ENCODE measurements at places on chromosomes 1 and 21.

DNA sequence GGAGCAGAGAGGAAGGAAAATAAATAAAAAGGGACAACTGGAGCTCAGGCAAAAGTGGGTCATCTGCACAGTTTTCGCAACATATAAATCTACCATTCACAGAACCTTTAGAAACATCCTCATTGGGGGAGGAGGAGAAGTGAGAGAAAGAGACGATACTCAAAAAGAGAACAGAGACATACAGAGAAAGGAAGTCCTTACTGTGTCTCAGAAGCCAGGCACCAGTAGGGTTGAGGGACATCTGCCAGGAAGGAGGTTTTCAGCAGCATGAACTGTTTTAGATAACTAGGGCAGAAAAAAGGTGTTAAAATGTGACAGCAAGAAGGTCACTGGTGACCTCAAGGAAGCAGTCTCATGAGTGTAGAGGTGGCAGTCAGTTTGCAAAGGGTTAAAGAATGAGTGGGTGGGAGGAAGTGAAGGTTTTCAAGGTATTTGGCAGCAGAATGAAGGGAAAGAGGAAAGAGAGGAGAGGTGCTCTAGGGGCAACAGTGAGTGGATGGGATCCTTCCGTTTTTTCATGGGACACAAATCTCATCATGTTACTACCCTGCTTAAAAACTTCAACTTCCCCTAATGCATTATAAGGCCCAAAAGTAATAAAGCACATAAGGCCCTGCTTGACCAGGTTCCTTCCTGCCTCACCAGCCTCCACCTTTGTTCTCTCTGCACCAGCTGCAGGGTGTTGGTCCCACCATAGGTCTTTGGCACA lies 9.5 kb downstream of the JAK1 start:
- DNase-seq = no peak

DNA sequence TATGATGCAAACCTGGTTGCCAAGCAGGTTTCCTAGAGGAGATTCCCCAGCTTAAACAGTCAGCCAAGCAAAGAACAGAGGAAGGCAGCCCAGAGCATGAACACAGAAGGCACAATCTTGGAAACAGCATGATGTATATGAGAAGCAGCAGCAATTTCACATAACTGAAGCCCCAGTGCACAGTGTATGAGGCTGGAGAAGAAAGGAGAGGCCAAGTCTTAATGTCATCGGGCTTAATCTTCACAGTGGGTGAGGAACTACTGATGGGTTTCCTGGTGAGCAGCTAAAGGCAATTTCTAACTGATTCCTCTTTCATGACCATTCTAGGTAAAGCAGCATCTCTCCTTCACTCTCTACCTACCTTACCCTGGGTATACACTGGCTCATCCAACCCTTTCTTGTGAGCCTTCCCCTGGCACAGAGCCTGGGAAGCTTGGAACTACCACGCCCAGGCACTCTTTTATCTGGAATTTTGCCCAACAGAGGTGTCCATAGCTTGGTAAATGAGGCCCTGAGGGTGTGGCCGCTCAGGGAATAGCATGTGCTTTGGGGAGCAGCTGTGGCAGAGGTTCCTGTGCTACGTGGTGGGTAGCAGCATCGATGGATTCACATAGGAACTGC lies 22.0 kb downstream of the FYB2 start:
- DNase-seq = no peak

GRCh38 chr1:17027900-17028299 lies 16.2 kb upstream of the ATP13A2 start:
- DNase-seq = no peak

DNA sequence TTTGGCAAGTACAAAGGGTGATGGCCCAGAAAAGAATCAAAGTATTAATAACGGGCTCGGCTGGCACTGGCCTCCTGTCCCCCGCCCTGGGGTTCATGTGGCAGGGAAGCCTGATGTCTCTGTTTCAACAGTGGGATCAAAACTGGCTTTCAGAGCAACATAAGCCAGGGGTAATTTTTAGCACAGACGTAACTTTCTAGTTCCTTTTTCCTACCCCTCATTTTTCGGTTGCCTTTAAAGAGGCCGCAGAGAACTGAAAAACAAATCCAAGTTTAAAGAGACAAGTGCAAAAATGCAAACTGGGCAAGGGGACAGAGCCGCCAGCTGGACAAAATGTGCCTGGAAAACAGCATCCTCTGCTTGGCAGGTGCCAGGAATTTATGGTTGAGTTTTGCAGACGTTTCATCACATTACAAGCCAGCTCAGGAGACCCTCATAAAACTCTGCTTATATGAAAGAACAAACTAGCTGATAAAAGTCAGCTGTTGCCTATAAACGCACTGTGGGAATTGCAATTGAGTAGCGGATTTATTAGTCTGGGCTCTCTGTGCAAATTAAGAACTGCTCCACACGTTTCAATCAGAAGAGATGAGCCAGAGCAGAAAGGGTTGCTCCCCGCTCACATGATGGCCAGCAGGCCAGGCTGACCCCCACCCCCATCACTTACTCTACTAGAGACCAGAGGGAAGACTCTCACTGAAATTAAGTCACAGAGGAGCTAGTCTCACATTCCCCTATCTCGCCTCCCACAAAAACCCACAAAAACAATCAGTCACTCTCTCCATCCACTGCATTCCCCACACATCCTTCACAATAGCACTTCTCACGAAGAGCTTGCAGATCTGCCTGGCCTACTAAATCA lies 15.8 kb upstream of the CDCA8 start:
- no peak for DNase-seq

DNA sequence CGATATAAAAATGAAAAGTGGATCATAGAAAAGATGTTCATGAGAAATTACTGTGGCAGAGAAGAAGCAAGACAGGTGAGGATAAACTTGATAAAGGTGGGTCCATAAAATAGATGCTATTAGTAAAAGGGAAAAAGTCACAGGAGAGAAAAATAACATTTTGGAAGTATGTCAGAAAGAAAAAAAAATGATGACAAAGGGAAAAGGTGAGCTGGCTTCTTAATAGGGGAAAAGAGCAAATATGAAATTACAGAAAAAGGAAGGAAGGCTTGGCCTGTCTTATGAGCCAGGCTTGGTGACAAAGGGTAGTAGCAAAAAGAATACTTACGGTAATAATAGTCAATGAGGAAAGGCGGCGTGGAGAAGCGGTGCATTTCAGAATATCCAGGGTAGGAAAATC lies 386.1 kb downstream of the RWDD3 start:
- no peak for DNase-seq

DNA sequence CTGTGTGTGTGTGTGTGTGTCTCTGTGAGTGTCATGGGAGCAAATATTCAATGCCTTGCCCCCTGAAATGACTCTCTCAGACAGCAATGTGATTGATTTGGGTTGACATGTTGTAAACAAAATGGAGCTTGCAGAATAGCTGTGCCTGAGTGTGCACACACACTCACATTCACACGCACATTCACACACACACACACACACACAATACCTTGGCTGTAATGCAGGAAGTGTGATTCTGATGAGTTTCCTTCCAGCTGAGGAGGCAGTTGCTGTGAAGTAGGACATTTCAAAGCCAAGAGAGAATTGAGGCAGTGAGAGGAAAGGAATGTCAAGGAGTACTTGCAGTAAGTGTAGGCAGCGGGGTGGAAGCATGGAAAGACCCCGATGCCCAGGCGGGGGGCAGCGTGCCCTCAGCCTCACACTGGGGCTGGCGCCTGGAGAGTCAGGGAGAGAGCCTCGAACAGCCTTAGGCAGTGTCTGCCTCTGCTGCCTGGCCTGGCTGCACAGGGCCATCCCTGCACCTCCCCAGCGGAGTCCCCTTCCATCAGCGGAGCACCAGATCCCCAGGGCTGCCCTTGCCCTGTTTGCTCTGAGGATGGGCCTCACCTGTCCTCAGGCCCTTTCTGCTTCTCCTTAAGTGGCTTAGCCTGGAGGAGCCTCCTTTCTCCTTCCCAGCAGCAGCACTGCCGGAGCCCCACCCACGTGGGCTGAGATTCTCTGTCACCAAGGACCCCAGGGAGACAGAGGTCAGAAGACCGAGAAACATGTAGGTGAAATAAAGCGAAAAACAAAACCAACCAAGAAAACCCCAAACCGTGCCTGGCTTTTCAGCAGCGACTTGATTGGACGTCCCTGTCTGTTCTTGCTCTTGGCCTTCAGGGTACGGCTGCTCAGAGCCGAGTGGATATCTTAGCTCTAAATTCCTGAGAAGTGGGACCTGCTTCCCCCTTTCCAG lies 9.2 kb downstream of the VASH2 start:
- DNase-seq = no peak

- no peak for DNase-seq
Observed at GRCh38 chr1:235823684-235824083, 43.0 kb downstream of the LYST start.

- DNase-seq = no peak
Observed at GRCh38 chr21:46005081-46005480, 23.5 kb downstream of the COL6A1 start.

- DNase-seq = peak; percentile 8
Observed at GRCh38 chr1:101567582-101568189, 330.9 kb downstream of the S1PR1 start.

DNA sequence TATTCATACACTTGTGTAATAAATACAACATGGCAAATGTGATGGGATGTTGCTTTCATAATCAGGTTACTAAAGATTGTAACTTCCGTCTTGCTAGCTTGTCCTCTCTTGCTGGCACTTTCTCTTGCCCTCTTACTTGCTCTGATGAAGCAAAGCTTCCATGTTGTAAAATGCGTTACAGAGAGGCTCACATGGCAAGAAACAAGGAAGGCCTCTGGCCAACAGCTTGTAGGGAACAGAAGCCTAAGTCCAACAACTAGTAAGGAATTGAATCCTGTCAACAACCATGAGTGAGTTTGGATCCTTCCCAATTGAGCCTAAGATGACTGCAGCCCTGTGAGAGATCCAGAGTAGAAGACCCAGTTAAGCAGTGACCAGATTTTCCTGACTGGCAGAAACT lies 15.4 kb downstream of the TMED5 start:
- DNase-seq = no peak

DNA sequence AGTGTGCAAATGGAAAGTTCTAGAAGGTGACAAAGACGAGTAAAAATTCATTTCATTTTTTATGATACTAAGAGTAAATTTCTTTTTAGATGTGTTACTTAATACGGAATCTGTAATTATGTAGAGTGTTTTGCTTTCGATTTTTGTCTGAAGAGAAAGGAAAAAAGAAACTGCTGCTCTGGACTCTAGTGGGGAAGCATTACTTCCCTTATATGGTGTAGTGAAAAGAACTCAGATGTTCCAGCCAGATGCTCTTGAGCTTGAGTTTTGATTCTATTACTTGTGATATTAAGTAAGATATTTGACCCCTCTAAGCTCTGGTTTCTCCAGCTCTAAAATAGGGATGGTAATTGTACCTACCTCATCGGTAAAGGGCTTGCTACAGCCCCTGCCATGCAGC lies 12.2 kb upstream of the GPR161 start:
- no peak for DNase-seq

DNA sequence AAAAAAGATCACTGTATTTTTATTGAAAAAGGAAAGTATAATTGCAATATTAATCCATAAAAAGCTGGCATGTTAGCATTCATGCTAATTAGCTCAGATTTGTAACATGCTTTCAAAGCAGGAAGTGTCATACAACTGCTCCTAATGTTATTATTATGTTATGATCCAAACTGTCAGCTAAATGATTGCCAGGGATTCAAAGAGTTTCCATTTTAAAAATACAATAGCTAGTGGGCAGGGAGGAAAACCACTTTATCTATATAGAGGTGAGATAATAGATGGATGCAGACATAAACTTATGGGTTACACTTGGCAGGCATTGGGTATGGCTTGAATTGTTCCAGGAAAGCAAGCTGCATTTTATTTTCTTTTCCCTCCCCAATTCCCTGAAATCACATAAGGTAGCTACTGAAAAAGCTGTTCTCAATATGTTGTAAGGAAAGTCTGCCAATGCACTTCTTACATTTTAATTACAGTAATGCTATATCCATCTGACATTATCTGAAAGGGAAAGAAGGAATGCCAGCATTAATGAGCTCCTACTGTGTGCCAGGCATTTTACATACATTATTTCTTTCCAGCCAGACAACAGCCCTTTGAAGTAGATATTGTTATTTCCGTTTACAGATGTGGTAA lies 9.8 kb upstream of the MYSM1 start:
- no peak for DNase-seq

Measured in activated CD8-positive, alpha-beta memory T cell treated with anti-CD3 and anti-CD28 coated beads for 48 hours (primary cell).